Effector memory CD8-positive, alpha-beta T cell (primary cell): ENCODE measurements at places on chromosomes 1 and 21.

GRCh38 chr1:147673406-147673805 is 3.1 kb upstream of the ACP6 start:
- DNase-seq, result no peak

GRCh38 chr1:57079454-57080157 is 113.8 kb upstream of the C8B start:
- DNase-seq, result no peak

GRCh38 chr1:220516014-220516721 is 11.8 kb upstream of the MARK1 start:
- no peak for DNase-seq

GRCh38 chr21:16678429-16679160 is 834.2 kb upstream of the CXADR start:
- no peak for DNase-seq

GRCh38 chr1:107831921-107832320 is 133.1 kb downstream of the VAV3 start:
- DNase-seq, result no peak

DNA sequence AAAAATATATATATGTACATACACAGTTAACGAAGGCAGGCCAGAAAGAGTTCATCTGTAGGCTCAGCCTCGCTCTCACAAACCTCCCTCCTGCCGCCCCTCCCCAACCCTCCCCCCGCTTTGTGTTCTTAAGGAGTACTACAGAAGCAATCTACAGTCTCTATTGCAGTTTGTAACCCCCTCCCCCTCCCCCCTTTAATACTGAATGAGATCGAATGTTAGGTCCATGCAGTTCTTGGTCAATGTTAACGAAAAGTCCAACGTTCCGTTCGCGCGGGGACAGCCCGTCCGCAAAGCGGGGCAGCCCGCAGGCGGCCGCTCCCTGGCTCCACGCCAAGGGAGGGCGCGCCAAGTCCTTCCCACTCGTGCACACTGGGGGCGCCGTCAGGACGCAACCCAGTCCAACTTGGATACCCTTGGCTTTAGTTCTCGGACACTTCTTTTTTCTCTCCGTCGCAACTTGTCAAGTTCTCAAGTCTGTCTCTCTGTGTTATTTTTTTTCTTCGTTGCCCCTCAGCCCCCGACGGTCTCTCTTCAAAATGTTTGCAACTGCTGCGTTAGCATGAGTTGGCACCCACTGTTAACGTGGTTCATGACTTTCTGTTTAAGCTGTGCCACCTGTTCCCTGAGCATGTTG is 2.2 kb downstream of the JUN start:
- peak; percentile 61 for DNase-seq

DNA sequence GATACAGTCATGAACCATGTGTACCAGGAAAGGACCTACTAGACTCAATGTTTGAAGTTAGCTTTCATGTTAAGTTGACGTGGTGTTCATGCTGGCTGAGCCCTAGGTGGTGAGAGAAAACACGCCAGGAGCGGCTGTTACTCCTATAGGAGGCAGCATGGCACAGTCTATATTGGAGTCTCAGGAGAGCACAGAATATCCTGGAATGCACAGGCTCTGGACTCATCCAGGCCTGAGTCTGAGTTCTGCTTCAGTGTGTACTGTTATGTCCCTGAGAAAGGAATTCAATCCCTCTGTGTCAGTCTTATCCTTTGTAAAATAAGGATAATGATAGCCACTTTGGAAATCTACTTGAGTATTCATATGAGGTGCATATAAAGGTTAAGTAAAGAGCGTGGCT is 41.2 kb downstream of the DPT start:
- no peak for DNase-seq

- DNase-seq, result no peak
These were observed 673 bp downstream of the PIK3C2B start for GRCh38 chr1:204493984-204494280.

- no peak for DNase-seq
These were observed 22.5 kb upstream of the C1QA start for GRCh38 chr1:22613951-22614350.

GRCh38 chr1:21270086-21270689 is 20.1 kb downstream of the ECE1 start:
- peak; percentile 80 for DNase-seq

- no peak for DNase-seq
These were observed 132.2 kb downstream of the PSMG1 start for GRCh38 chr21:39050841-39051587.

- DNase-seq, result no peak
These were observed 3.4 kb downstream of the ABCG1 start for GRCh38 chr21:42222386-42222785.

DNA sequence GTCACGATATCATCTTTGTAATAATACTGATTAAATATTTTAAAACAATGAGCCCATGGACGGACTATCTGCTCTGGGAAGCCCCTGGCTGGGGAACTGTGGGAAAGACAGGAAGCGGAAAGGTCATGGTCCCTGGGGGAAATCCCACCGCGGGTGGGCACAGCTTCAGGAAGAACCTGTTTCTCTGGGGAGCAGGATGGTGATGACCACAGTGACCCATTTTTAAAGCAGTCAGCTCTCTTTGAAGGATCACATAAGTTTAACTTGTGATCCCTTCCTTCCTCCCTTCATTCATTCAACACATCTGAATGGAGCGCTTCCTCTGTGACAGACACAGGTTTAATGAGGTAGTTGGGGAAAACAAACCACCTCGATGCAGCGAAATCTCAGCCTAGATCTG is 73.0 kb downstream of the DHRS3 start:
- DNase-seq, result no peak
